ENCODE measurements at places on chromosomes 7 and 10.

DNA sequence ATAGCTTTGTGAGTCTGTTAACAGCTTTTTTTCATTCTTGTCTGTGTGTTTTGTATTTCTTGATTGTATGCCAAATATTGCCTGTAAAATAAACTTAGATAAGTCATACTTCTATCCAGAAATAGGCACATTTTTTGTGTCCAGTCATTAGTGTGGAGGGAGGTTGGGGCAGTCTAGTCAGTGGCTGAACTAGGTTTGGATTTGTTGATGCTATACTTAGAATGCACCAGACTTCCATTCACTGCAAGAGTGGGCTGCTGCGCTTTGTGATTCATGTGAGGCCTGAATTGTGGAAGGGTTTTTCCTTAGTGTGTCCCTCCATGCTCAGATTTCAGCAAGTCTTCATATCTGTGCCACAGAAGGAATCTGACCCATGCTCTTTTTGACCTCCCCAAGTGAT lies 50.0 kb downstream of the TRUB1 start:
- DNase-seq: no peak

- DNase-seq: no peak
Measured at GRCh38 chr7:26688388-26688787, 176.0 kb downstream of the SKAP2 start.

GRCh38 chr10:117322260-117322659 lies 53.0 kb downstream of the PDZD8 start:
- DNase-seq: no peak

DNA sequence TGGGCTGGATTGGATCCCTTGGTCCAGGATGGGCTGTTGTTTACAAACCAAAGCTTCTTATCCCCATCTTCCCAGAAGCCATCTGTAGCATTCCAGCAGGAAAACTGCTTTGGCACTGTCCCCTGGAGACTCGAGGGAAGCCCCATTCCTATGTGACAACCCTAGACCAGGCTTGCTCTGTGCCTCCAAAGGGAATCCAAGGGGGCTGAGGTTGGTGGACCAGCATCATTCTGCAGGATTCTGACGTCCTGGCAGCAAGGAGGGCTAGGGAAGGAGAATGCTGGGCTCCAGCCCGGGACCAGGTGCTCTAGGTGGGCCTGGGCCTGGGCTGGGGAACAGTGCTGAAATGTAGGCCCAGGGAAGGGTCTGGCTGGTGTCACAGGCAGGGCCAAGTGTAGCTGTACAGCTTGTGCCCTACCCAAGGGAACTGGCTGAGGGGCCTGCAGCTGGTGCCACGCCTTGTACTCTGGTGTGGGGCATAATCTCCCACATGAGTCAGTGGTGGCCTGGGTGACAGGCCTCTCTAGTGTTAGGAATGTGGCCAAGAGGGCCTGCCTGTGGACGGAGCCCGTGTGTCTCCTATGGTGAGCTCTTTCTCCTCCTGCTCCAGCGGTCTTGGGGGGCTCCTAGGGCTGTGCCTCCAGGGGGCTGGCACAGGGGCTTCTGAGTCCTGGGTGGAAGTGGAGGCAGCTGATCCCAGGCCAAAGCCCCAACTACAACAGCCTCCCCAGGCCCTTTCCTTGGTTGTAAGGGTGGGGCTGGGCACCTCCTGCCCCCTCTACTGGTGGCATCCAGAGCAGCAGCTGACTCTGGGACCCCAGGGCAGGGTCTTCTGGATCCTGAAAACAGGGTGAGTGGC lies 25.2 kb downstream of the TRIM8 start:
- DNase-seq: no peak

GRCh38 chr10:60856405-60856804 lies 78.1 kb downstream of the CDK1 start:
- no peak for DNase-seq

GRCh38 chr7:142459551-142459963 lies 201.7 kb upstream of the PRSS58 start:
- no peak for DNase-seq

DNA sequence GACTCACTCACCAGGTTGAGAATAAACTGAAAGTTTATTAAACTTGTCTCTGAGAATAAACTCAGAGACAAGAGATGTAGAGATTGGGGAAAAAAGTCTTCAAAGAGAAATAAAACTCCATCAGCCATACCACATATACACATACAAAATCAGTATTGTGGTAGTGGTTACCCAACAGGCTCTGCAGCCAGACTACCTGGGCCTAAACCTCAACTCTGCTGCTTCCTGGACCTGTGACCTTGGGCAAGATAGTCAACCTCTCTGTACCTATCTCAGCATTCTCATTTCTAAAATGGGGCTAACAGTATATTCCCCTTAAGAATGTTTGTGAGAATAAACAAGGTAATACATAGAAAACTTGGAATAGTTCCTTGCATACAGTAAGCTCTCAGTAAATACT lies 15.3 kb downstream of the TPK1 start:
- DNase-seq: no peak

- no peak for DNase-seq
Measured at GRCh38 chr10:90723416-90724068, 134.3 kb downstream of the HTR7 start.

DNA sequence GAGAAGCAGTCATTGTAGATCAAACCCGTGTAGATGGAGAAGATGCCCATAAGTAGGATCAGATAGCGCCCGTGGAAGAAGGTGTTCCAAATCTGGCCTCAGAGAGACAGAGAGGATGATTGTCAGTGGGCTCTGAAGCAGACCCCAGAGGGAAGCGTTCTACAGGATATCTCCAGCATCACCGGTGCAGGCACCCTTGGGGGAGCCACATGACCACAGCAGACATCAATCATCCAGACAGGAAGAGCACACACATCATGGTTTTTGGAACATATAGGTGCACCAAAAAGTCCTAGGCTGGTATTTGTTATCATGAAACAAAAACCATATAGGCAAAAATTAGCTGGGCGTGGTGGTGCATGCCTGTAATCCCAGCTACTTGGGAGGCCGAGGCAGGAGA lies 44.0 kb upstream of the SVOPL start:
- no peak for DNase-seq

GRCh38 chr10:120552262-120552661 lies 95.2 kb downstream of the PLPP4 start:
- no peak for DNase-seq

- no peak for DNase-seq
Measured at GRCh38 chr7:35241436-35241835, 12.5 kb downstream of the TBX20 start.

- DNase-seq: no peak
Measured at GRCh38 chr7:3649678-3650440, 348.8 kb downstream of the SDK1 start.

GRCh38 chr10:58932126-58932525 lies 244.3 kb upstream of the PHYHIPL start:
- DNase-seq: no peak

DNA sequence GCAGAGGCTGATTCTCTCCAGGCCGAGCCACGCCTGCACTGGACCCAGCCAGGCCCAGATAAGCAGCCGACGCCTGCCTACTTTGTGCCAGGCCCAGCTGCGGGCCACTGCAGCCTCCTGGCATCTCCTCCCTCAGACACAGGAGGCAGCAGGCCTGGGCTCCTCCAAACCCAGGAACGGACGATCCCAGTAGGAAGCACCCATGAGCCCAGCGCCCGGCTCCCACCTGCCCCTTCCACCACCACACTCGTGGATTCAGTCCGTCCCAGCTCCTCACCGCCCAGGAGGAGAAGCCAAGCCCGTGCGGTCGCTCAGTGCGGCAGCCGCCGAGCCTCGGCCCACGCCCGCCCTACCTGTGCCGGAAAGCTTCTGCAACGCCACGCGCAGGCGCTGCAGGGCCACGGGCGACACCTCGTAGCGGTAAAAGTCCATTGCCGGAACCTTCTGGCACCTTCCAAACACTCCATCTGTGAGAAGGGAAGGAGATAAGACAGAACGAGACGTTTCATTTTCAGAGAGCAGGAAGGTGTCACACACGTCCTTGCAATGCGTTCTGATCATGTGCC lies 271.1 kb downstream of the PTPRN2 start:
- DNase-seq: no peak

- DNase-seq: no peak
Measured at GRCh38 chr10:60334991-60335390, 54.7 kb downstream of the ANK3 start.

GRCh38 chr10:6929148-6929830 lies 349.2 kb upstream of the PRKCQ start:
- DNase-seq: no peak

DNA sequence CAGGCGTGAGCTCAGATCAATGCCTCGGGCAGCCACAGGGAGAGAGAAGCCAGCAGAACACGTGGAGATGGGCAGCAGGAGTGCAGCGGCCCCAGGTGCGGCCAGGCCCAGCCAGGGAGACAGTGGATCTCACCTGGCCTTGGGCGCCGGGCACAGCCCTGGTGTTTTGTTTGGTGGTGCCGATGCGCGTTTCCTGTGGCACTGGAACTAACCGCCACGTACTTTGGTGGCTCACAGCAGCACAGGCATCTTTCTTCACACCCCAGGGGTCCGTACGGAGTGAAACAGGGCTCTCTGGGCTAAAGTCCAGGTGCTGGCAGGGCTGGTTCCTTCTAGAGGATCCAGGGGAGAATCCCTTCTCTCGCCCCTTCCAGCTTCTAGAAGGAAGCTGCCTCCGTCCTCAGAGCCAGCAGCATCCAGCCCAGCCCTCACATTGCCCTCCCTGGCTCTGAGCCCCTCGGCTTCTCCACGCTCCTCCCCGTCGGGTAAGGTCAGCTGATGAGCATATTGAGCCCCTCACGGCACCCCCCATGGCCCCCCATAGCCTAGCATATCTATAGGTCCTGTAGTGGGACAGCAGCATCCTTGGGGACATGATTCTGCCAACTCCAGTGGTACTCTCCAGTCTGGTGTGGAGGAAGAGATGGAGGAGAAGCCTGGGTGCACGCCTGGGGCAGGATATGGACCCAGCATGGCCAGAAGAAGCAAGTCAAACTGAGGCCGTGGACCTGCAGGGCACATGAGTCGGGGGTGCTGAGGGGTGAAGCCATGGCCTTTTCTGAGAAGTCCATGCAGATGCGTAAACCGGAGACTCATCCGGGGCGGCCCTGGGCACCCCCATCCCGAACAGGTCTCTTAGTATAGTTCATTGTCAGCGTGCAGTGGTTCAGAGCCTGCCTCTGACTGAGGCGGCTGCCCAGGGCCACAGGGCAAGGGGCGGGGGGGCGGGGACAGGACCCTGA lies 43.4 kb upstream of the PPP2R2D start:
- no peak for DNase-seq

DNA sequence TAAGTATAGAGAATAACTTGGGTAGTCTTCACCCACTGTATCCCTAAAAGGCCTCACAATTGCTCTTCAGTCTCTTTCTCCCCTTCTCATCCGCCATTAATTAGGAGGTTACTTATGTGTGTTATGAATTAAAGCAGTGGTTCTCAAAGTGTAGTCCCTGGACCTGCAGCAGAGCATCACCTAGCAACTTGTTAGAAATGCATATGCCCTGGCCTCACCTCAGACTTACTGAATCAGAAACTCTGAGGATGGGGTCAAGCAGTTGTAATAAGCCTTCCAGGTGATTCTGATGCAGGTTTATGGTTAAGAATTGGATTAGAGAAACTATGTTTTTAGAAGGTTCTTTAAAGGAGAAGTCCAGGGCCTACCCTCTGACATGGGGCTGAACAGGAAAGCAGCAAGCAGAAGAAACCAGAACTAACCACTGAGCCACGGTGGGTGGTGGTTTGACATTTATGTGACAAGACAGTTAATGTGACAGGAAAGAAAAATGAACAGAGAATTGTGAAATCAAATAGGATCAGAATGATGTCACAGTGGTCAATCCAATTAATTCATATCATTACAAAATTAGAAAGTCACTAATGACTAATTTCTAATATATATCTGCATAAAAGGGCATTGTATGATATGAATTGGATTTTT lies 37.6 kb downstream of the ENTPD1 start:
- peak; percentile 14 for DNase-seq

GRCh38 chr10:22049635-22050034 lies 46.1 kb upstream of the DNAJC1 start:
- no peak for DNase-seq

GRCh38 chr10:43262397-43262901 lies 4.4 kb downstream of the RASGEF1A start:
- DNase-seq: no peak

DNA sequence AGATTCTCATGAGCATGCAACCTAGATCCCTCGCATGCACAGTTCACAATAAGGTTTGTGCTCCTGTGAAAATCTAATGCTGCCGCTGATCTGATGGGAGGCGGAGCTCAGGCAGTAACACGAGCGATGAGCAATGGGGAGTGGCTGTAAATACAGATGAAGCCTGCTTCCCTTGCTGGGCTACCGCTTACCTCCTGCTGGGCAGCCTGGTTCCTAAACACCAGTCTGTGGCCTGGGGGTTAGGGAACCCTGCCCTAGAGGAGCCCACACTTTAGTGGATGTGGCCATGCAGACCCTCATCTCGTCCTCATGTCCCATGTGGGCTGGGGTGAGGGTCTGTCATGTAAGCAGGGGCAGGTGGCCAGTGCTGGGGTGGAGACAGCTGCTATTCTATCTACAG lies 417.6 kb downstream of the GLRX3 start:
- DNase-seq: no peak

DNA sequence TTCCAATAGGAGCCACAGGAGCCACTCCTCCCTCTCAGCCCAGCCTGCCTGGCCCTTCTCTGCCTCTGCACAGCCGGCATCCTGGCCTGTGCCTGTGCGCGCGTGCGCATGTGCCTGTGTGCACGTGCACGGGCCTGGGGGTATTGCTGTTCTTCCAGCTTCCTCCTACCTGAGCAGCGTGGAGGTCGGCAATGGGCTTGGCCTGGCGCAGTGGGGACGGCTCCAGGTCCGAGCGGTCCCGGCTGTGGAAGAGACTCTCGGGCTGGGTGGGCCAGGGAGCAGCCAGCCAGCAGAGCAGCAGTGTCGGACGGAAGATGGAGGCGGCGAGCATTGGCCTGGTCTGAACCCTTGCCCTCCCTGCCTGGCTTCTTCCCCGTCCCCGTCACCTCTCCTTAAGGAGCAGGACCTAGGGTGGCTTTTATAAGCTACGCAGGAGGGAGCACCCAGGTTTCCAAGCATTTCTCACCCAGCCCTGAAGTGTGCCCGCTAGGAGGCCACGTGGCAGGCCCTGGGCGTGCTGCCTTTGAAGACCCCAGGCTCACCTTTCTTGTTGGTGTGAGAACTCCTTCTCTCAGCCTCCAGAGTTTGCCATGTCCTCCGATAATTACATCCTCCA lies at the start of gene MMP21:
Gene MMP21, minus strand, starts transcription at position 331 of the 616 bp plus-strand sequence. Its CDS starts 0 bp downstream, at position 331.
- DNase-seq: no peak

GRCh38 chr7:127638197-127638596 lies 13.8 kb upstream of the SND1 start:
- DNase-seq: no peak

DNA sequence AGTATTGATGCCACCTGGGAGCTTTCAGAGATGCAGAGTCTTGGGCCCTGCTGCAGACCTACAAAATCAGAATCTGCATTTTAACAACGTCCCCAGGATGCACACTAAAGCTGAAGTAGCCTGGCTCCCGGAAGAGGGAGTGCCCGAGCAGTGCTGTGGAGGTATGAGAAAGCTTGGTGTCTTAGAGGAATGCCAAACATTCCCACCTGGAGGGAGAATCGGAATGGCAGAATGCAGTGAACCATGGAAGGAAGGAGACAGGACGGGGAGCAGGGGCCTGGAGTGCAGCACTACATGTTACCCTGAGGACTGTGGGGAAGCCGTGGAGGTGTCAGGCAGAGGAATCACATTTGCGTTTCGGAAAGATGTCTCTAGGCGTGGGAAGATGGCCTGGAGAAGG lies 90.9 kb downstream of the AOAH start:
- DNase-seq: no peak

Data from stimulated activated CD8-positive, alpha-beta memory T cell treated with anti-CD3 and anti-CD28 coated beads, Interleukin-2, amount 100 ng/mL, for 48 hours (primary cell).